ENCODE measurements at places on chromosomes 7 and 10.
A peak's percentile ranks its signal among the peaks of the same experiment; 100 is the strongest.

- no peak for DNase-seq
Observed at GRCh38 chr7:27590416-27590815, 72.3 kb downstream of the HIBADH start.

DNA sequence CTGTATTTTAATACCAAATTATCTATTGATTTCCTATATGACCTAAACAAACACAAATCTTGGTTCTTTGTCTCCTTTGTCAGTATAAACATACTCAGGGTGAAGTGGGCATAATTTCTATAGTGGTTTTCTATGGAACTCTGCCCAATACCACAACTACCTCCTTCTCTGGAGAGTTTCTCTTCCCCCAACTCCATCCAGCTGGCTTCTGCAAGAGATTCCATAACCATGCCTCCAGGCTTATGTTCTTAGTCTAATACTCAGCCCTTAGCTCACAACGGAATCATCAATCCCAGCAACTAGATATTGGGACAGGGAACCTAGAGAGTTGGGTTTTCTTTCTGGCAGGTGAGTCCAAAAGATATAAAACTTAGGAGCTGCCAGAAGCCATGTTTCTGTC, 127.3 kb downstream of the TRIL start:
- peak; percentile 23 for DNase-seq

DNA sequence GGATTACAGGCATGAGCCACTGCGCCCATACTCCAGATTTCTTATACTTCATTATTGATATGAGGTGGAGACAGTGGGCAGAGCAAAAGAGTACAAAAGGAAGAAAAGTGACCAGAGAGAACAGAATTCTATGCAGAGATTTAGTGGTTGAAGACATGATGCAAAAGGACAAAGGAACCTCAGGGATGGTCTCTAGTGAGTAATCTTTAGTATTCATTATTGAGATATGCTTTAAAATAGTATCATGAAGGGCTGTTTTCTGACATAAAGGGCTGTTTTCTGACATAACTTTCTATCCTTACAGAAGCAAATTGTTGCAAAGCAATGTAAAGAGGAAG, 81.2 kb upstream of the OIT3 start:
- DNase-seq = no peak

DNA sequence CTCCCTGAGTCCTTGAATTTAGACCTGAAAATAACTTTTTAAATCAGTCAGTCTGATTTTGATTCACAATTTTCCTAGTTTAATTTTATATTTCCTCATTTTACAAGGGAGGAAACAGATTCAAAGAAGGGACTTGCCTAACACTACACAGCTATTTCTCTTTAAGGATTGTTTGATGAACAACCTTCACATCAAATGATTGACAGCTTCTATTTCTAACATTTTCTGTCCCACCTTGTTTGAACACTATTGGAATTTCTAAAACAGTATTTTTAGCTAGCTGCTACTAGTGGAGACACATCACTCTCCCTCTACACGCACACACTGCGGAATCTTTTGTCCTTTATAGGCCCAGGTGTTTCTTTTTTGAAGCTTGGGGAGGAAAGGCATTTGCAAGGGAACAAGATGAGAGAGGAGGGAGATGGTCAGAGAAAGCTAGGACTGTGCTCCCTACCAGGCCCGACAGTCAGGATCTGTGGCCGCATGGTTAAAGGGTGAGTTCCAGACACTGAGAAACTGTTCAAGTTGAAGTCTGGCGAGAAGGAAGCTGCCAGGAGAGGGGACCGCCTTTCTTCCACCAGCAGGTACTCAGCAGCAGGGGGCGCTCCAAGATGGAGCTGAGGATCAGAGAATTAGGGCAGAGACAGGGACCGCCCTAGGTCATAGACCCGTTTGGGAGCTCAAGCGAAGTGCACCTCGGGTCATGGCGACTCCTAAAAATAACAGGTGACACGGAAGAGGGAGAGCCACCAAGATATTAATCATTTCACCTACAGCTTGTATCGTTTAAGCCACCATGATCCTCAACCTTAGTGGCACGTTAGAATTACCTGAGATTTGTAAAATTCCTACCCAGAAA, 49.7 kb downstream of the DNAJC12 start:
- DNase-seq = peak; percentile 26

DNA sequence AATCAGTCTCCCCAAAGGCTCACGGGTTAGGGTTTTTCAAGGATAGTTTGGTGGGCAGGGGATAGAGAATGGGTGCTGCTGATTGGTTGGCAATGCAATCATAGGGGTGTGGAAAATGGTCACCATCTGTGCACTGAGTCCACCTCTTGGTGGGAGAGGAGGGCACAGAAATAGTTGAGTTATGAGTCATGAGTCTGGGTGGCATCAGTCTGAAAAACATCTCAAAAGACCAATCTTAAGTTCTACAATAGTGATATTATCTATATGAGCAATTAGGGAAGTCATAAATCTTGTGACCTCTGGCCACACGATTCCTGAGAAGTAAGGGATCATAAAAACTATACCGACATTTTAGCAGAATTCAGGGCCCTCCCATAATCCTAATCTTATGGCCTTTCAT, 62.7 kb downstream of the LGI1 start:
- DNase-seq = no peak

GRCh38 chr10:86671419-86671818, 3.1 kb downstream of the LDB3 start:
- DNase-seq = no peak

DNA sequence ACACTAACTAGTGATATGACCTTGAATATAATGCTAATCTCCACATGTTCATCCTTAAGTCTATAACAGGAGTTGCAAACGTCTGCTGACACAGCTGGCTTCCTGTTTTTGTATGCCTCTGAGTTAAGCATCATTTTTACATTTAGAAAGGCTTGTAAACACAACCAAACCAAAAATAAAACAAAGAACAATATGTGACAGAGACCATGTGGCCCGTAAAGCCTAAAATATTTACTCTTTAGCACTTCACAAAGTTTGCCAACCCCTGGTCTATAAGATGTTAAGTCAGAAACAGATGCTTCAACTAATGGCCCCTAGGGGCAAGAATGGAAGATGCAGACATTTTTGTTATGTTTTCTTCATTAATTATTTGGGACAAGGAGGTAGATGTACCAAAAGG, 109.3 kb downstream of the CPEB3 start:
- DNase-seq = peak; percentile 23

- no peak for DNase-seq
Observed at GRCh38 chr7:13307040-13307439, 619.6 kb downstream of the ARL4A start.

- no peak for DNase-seq
Observed at GRCh38 chr10:11742779-11743298, 657 bp downstream of the ECHDC3 start.

DNA sequence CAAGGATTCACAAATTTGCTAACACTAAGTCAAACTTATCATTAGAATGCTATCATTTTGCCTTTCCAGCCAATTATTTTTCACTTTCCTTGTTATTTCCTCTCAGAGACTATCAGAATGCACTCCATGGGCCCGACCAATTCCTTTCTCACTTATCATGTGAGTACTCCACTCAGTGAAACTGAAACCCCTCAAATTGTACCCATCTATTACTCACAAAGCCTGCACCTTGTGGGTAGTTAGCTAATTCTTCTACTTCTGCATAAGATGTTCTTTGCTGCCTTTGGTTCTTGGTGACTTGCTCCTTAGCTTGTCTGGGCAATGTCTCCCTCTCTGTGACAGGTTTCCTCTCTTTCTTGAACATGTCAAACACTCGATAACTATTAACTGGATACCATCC, 35.2 kb upstream of the MBL2 start:
- no peak for DNase-seq

GRCh38 chr7:70455925-70456324, 676.0 kb upstream of the GALNT17 start:
- no peak for DNase-seq

- DNase-seq = peak; percentile 58
Observed at GRCh38 chr10:79178614-79179163, 109.9 kb downstream of the ZMIZ1 start.

DNA sequence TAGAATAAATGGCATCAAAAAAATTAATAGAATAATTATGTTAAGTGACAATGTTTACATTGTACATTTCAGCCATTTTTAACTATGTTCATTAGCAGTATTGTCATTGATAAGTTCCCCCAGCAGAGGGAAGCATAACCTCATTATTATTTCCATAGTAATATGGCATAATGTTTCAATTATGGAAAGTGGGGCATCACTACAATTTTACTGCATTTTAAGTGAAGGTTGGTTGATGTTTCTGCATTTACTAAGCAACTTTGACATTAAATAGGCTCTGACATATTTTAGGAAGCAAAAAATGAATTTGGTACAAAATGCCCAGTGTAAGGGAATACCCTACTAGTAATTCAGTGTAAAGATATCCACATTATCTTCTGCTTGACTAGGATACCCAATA, 218.3 kb downstream of the SEMA3A start:
- DNase-seq = peak; percentile 81

DNA sequence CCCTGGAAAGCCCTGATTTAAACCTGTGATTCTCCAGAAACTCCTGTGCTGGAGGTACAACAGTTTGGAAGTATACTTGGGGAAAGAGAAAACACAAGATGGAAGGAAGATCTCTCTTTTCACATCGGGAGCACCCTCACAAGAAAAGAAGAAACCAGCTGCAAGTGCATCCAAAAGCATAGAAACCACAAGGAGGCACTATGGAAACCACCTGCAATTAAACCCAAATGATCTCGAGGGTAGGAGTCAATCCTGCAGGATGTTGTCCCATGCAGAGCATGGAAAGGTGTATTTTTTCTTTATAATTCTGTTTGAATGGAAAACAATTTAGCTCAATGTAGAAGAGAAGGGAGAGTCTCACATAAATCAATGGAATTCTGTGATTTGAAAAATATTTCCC, 210.5 kb downstream of the TWIST1 start:
- no peak for DNase-seq

DNA sequence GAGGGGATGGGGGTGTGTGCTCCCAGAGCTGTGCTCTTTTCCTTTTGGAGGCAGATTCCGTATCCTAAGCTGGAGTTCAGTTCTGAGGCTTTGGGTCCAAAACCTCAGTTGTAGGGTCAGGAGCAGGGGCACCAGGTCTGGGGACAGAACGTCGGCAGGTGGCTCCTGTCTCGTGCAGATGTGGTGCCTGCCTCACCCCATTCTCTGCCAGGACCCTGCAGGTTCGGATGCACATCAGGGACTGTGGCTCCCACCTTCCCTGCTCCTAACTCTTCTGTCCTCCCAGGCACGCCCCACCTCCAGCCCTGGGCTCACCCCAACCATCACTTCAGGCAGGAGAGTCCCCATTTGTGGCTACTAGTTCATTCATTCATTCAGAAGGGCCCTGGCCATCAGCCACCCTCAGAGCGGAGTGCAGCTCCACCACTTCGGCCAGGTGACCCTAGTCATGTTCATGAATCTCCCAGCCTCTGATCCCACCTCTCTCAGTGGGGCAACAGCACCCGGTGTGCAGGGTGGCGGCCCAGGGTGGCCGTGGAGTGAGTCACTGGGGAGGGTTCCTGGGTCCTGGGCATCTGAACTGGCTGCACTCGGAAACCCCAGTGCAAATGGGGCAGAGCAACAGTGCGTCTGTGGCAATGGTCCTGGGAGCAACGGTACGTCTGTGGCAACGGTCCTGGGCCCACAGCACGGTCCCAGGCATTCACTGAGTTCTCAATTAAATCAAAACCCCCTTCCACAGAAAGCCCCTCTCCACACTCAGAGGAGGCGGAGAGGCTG, 100.8 kb upstream of the FAM20C start:
- DNase-seq = no peak

DNA sequence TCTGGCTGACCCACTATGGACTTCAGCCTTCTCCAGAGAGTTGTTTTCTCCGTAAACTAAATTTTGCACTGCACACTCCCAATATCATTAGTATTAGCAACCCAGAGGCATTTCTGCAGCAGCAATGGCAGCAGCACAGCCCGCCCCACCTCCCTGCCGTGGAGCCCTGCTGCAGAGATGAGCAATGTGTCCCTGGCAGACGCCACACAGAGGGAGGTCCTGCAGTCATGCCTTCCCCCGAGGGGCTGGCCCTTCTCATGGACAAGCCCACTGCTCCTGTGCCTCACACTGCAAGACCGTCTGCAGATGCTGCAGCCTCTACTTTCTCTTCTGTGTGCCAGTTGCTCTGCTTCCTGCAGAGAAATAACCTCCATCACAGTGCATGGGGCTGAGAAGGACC, 393.4 kb upstream of the MKI67 start:
- no peak for DNase-seq

- no peak for DNase-seq
Observed at GRCh38 chr10:126188679-126189200, 199.5 kb downstream of the ADAM12 start.

Measured in adipocyte (in vitro differentiated cells).